D341Med (cell line): ENCODE measurements at places on chromosomes 3 and 15.
A peak's percentile ranks its signal among the peaks of the same experiment; 100 is the strongest.

DNA sequence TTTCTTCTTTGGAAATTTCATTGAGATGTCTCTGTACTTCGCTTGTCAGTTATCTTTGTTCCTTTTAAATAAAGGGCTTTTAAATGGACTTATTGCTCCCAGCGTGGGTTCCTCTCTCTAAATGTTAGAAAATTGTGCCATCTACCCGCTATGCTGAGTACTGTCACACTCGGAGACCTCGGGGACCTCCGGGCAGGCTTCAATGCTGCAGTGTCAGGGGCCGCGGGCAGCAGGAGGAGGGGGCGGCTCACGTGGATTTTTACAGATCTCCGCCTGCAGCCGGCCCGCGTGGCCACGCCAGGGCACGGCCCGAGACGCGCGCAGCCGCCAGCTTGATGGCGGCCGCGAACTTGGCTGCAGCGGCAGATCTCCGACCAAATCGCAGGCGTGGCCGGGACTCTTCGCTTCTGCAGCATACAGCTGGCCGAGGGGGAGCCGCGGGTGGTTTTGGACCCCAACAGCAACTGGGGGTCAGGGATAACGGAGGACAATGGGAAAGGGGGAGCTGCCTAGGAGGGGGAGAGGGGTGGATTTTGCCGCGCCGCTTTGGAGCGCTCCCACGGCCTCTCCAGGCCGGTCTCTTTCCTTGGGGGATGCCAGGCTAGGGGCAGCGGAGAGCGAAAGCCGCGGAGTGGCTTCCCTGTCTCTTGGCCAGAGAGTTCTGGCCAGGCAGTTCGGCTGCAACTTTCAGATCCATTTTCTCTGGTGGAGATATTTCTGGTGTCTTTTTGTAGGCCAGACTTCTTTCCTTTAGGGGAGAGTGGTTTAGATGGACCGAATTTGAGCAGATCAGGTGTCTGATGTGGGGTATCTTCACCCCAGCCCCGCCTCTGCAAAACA lies 15.3 kb downstream of the NR2F2 start:
- peak; percentile 73 for DNase-seq

DNA sequence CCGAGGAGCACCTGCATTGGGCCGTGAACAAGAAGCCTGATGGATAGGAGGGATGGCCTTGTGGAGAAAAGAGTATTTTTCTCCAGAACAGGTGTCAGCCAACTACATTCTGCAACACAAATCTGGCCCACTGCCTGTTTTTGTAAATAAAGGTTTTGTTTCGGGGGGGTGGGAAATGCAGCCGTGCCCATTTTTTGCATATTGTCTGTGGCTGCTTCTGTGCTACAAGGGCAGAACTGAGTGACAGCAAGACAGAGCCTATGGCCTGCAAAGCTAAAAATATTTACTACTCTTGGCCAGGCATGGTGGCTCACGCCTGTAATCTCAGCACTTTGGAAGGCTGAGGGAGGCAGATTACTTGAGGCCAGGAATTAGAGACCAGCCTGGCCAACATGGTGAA lies 95.9 kb upstream of the AKAP13 start:
- no peak for DNase-seq

DNA sequence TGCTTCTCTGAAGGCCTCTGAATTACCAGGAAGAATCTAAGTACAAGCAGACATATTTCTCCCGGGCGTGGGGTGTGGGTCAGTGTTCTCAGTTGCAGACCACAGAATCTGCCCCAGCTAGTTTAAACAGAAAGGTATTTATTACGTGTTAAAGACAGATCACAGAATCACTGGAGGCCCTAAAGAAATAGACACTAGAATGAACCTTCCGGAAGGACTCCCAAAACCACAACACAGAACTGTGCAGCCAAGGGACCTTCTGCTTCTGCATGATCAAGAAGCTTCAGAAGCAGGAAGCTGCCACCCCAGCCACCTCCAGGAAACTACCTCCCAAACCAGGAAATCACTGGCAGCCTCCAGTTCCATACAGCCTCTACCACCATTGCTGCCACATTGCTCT lies 32.7 kb upstream of the ZFAND6 start:
- DNase-seq = no peak

GRCh38 chr15:31489281-31489680 lies 162.6 kb downstream of the KLF13 start:
- peak; percentile 18 for DNase-seq

- no peak for DNase-seq
These were observed 73.6 kb downstream of the HMG20A start for GRCh38 chr15:77494073-77494867.

- DNase-seq = no peak
These were observed 67.4 kb downstream of the CSNK1G1 start for GRCh38 chr15:64288577-64288976.

GRCh38 chr15:38795471-38796245 lies 231.0 kb upstream of the RASGRP1 start:
- DNase-seq = no peak

DNA sequence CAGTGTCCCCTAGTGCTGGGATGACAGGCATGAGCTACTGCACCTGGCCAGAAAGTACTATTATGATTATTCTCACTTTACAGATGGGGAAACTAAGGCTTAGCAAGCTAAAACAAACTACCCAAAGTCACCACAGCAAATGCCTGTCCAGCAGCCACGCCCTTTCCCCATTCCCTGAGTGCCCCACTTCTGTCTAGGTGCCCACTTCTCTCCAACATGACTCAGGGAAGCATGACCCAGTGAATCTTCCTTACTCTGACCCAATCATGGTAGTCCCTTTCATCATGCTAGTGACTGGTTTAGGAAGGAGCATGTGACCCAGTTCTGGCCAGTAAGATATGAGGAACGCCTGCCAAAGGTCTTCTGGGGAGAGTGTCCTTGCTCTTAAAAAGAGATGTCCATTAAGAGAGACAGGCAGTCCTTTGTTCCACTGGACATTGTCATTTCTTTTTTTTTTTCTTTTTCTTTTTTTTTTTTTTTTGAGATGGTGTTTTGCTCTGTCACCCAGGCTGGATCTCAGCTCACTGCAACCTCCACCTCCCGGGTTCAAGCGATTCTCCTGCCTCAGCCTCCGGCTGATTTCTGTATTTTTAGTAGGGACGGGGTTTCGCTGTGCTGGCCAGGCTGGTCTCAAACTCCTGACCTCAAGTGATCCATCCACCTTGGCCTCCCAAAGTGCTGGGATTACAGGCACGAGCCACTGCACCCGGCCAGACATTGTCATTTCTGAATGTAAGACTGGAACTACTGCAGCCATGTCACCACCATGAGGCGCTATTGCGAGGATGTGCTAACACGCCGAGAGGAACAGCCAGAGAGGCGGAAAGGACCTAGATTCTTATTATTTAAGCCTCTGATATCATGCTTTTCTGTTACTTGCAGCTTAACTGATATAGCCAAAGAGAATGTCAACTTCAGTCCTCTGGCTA lies 19.8 kb downstream of the MEGF11 start:
- no peak for DNase-seq

DNA sequence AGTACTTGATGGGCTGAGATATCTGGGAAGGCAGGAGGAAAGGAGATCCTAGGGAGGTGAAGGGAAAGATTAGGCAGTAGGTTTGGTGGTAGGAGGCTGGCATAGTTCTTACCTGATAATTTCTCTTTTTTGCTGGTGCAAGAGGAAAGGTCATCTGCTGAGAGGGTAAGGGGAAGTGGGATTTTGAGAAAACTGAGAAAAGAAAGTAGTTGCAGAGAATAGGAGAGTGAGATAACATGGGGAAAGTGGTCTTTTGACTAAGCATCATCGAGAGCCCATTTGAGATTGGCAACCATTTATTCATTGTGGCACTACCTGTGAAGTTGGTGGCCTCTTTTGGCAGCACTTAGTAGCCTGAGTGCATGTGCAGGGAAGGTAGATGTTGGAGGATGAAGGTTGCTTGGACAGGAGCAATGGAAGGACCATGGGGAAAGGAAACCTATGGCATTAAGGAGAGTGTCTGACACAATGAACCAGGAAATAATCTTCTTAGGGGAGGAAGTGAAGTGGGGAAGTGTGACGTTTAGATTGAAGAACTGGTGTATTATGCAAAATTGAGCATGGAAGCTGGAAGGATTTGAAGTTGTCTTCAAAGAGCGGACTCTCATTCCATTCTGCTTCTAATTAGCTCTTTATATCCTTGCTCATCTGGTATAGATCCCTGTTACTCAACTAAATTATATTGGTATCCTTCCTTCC lies 21.9 kb upstream of the USP13 start:
- DNase-seq = no peak

- peak; percentile 74 for DNase-seq
These were observed 5.6 kb downstream of the FOXL2 start for GRCh38 chr3:138941259-138941885.

- no peak for DNase-seq
These were observed 289.1 kb downstream of the TIGIT start for GRCh38 chr3:114582929-114583328.
